ENCODE measurements at places on chromosomes 3 and 15.

- DNase-seq: peak; percentile 91
Measured at GRCh38 chr3:143119009-143119914, at the start of gene CHST2. TSS of gene CHST2 (plus strand) at chr3:143119771. CDS start at chr3:143120817, 1,046 bp downstream.

DNA sequence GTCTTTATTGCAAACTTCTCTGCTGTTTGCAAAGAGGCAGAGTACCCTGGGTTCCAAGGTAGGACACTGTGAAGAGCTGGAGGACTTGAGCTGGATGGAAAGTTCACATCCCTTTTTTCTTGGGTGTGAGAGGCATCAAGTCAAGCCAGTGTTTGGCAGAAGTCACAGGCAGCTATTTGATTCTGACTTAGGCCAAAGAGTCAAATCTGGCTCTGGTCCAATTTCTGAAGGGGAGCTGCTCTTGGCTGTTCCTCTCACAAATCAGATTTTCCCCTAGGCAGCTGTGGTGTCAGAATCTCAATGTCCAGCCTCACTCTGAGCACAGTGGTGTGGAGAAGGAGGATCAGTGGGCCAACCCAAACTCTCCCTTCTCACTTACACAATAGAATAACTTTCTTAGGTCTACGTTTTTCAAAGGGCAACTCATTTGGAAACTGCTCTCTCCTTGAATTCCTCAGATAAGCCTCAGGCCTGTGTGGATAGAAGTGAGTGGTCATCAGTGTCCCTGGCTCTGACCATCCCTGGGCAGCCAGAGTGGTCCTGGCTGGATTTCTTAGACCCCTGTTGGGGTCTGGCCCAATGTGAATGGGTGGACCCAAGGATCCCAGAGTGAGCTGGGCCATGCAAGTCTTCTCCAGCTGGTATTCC is 18.2 kb upstream of the AMOTL2 start:
- DNase-seq: no peak

- no peak for DNase-seq
Measured at GRCh38 chr3:191357909-191358308, 27.6 kb upstream of the UTS2B start.

DNA sequence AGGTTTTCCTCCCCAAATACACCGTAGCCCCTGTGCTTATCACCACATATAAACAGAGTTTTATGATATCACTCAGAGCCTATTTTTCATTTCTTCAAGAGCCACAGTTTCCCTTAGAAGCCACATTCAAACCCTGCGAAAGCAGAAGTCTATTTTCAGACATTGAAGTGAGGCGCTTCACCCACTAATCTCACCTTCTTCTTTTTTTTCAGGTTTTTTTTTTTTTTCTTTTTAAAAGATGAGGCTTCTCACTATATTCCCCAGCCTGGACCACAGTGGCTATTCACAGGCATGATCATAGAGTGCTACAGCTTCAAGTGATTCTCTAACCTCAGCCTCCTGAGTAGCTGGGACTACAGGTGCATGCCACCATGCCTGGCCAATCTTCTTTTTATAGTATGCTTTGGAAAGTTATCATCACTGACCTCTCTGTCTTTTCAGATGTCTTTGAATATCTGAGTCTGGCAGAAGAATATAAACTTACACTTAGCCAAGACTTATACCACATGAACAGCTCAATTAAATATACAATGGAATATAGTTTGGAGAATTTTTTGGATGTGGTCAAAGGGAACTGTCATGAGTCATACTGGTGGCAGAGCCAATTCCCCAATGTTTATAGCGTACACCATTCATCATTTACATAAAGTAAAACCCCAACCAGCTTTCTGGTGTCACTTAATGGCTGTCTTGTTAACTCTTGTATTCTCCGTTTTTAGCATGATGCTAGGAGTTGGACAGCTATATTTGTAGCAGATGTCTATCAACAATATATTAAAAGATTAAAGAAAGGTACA is 59.7 kb upstream of the CCDC50 start:
- no peak for DNase-seq

- DNase-seq: no peak
Measured at GRCh38 chr3:114494498-114494897, 200.7 kb downstream of the TIGIT start.

- DNase-seq: no peak
Measured at GRCh38 chr15:86620157-86620556, 540.5 kb downstream of the AGBL1 start.

GRCh38 chr3:14166877-14167603 is 11.4 kb downstream of the XPC start:
- DNase-seq: no peak

DNA sequence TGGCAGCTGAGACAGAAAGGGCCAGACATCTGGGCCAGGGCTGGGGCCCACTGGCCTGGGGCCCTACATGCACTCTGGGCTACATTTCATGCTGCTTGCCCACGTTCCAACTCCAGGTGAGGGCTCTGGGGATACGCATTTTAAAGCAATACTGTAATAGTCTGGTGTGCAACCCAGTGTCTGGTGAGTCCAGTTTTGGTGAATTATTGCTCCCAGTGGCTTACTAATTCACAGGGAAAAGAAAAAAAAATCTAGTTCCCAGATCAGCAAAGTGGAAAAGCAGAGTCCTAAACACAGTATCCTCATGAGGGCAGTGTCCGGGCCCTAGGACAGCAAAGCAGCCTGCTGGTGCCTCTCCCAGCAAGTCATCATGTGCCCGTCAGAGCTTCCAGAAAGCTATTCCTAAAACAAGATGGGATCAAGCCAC is 82.4 kb downstream of the CCNL1 start:
- no peak for DNase-seq

DNA sequence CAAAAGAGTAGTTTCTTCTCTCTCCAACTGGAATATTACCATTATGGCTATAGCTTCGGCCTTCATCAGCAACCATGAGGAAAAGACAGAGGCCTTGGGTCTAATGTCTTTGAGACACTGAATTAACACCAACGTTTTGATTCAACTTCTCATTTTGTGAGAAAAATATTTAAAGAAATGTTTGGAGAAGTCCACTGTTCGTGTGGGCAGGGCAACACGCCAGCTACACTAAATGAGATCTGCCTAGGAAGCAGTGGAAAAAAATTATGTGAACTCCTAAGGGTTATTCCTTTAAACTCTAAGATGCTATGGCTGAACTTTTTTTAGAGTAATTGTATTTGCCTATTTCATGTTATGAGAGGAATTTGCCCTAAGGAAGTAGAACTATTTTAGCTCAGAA is 41.8 kb downstream of the NCEH1 start:
- DNase-seq: no peak

GRCh38 chr15:65460741-65461347 is 38.1 kb upstream of the IGDCC4 start:
- no peak for DNase-seq

- DNase-seq: no peak
Measured at GRCh38 chr3:52882377-52882776, 15.0 kb downstream of the STIMATE start.

GRCh38 chr3:194281306-194281705 is 69.8 kb downstream of the CPN2 start:
- DNase-seq: no peak
